ENCODE measurements at places on chromosomes 12 and 14.
A peak's percentile ranks its signal among the peaks of the same experiment; 100 is the strongest.

- no peak for DNase-seq
Measured at GRCh38 chr12:19018302-19018970, 111.1 kb upstream of the PLEKHA5 start.

DNA sequence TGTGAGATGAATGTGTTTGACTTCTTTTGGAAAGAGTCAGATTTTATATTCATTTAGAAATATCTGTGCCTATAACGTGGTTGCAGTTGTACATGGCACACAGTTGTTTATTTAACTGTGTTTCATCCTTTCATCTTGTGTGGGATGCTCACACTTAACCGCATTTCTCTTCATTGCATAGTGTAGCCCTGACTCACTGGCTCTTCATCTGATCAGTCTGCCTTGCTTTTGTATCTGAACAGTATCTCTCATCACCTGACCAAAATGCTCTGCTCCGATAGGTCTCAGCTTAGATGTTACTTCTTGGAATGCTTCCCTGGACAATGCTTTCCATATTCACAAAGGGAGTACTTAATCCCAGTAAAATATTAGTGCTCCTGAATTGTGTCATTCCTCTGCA lies 83.4 kb downstream of the PDE3A start:
- DNase-seq, result no peak

GRCh38 chr12:34033628-34034296 lies 11.5 kb downstream of the ALG10 start:
- no peak for DNase-seq

DNA sequence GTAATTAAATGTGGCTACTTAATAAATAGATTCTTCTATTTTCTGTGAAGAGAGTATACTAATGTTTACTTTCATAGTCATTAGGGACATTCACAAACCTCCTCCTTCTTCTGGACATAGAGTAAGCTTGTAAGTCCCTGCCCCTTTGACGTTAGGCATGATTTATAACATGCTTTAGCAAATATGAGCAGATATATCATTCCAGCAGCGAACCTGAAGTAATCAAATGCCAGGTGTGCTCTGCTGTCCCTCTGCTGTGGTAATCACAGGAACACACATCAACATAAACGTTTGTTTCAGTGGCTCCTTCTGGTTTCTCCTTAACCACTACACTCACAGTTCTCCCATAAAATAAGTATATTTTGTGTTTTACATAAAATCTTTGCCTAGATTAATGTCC lies 961.8 kb downstream of the FLRT2 start:
- no peak for DNase-seq

DNA sequence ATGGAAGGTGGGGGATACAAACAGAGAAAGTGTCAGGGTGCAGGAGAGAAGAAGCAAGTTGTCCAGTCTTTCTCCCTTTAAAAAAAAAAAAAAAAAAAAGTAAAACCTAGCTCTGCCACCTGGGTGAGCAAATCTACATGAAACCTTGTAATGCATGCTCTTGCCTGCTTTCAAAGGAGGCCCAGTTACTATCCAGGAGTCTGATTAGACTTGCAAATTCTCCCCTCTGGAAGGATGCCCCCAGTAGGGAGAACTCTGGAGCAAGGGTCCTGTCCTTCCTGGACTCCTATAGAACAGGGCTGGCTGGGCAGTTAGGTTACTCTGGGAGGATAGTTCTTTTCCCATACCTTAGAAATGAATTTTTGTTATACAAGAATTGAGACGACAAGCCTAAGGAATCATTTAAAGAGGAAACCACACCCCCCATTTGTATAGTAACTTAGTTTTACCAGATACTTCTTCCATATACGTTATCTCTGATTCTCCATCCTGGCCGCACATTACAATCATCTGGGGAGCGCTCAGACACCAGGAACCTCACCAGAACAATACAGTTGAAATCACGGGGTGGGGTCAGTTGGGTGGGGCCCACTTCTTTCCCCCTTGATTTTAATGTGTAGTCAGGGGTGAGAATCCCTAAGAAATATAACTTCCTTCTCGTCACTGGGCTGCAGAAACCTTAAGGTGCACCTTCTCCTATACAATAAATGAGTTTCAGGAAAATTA lies 30.5 kb downstream of the RAB35 start:
- DNase-seq, result no peak

DNA sequence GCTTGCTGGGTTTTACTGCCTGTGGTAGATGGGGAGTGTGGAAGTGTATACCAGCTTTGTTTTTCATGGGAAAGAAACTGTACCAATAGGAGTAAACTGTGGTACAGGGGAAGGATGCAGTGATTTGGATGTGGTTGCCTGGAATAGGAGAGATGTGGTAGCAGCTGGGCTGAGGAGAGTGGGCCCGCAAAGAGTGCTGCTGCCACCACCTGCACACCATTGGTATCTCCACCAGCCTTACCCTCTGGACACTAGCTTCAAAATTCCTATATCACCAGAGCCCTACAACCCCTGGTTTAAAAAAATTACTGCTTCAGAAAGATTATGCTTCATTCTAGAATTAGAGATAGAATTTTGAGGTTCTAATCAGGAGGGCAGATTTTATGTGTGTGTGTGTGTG lies 53.6 kb downstream of the AKAP6 start:
- no peak for DNase-seq

- DNase-seq, result no peak
Measured at GRCh38 chr14:94295360-94296180, 2.5 kb upstream of the SERPINA10 start.

DNA sequence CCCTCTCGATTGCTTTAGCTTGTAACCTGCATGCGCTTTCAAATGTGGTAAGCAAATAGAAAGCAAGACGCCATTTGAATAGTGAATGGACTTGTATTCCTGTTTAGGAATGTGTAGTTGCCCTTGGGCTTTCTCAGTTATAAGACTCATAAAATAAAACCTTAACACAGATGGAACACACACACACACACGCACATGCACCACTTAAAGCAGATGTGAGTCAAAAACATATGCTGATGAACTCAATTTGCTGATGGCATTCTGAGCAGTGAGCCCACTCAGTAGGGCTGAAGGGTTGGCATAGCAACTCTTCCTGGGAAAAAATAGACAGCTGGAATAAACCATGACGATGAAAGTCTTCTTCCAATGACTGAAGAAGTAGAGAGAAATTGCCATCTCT lies 360.5 kb downstream of the APAF1 start:
- DNase-seq, result no peak

DNA sequence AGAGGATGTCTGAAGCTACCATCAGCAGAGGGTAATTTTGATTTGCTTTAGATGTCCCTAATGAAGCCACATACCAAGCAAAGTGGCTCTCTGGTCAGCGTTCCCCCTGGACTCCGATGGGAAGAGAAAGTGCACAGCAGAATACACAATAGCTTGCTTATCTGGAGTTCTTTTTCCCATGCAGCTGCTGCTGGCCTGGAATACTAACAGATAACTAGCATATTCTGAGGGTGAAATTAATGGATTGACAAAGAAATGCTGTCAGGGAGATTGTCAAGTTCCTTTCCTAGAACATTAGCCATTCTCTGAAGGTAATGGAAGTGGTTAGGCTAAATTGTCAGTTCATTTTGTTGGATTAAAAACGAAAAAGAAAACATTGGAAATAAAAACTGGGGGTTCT lies 391.3 kb downstream of the FLRT2 start:
- no peak for DNase-seq

GRCh38 chr12:52836042-52836466 lies 1.9 kb upstream of the KRT79 start:
- DNase-seq, result no peak

DNA sequence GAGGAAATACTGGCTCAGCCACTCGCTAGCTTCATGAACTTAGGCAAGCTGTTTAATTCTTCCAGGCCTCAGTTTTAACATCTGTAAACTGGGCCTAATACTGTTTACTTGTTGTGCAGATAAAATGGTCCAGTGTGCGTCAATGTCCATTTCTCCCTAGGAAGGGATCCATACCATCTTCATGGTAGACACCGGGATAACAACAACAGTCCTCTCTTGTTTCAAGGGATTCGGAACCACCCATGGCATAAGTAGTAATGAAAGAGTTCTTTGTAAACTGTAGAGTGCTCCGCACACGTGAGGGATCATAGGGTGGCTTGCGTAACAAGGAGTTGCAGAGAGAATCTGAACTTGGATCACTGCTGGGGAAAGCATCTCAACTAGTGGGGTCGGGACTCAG lies 17.3 kb upstream of the CHGA start:
- DNase-seq, result no peak

GRCh38 chr12:101086490-101087135 lies 123.4 kb downstream of the SLC5A8 start:
- DNase-seq, result no peak

- no peak for DNase-seq
Measured at GRCh38 chr14:89303456-89304435, 113.3 kb downstream of the FOXN3 start.

- no peak for DNase-seq
Measured at GRCh38 chr14:22668417-22668816, 24.3 kb upstream of the OR6J1 start.

DNA sequence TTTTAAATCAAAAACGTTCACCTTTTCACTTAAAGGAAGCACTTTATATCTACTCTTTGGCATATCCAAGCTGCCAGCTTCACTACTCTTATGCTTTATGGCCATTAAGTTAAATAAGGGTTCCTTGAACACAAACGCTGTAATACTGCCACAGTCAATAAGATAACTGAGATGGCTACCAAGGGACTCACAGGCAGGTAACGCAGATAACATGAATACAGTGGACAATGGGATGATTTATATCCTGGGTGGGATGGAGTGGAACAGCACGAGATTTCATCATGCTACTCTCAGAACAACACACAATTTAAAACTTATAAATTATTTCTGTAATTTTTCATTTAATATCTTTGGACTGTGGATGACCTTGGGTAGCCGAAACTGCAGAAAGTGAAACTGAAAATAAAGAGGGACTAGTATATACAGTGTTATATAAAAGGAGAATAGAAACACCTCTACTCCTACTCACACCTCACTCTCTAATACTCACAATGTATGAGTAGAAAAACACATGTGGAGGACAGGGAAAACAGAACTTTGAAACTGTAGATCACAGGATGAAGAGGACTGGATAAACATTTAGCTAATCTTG lies 367.3 kb downstream of the C12orf50 start:
- DNase-seq, result no peak

DNA sequence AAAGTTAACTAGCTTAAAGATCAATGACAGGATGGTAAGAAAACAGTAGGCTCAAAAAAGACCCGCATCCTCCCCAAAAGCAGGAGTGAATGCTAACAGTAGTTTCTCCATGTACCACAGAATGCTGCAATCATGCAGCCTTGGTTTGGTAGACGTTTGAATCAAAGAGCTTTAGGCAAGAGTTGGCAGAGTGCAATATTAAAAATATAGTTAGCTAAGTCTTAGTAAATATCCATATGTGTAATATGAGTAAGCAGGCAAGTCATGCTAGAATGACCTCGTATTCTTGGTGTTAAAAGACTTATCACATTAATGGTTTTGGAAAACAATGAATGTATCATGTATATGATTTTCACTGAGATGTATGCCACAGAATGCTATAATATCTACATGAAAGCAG lies 18.8 kb upstream of the KLRF1 start:
- DNase-seq, result no peak

- DNase-seq, result no peak
Measured at GRCh38 chr14:94021416-94022157, 4.6 kb upstream of the OTUB2 start.

DNA sequence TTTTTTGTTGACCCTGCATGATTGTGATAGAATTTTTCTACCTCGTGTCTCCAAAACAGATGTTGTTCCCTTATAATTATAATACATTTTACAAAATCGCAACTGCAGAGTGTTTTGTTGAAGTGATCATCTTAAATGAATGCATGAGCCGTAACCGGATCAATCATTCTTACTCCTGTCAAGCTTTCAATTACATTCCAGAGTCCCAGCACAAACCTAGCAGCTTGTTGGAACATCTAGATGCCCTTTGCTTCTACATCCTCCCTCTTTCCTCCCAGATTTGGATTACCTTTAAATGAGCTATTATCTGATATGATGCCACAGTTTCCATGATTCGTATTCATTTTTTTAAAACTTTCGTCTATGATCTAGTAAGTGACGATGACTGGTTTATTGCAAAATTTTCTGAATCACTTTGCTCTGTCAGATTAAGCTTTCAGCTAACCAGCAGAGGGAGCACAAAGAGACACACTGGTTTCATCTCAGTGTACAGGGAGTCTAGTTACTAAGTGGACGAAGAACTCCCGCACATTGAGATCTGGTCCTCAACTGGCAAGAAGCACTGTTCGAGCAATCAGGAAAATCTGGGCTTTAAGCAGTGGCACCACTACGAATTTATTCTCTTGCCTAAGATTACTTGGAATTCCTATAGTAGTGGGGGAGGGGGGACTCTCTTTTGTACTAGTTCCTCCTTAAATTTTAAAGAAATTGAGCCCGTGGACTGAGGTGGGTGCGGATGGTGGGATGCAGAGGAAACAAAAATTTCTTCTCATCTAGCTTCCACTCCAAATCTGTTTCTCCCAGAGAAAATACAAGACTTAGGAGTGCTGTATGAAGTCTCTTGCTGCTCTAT lies 40.9 kb downstream of the TSHR start:
- peak; percentile 6 for DNase-seq

- no peak for DNase-seq
Measured at GRCh38 chr12:107822356-107822755, 47.9 kb downstream of the ASCL4 start.

DNA sequence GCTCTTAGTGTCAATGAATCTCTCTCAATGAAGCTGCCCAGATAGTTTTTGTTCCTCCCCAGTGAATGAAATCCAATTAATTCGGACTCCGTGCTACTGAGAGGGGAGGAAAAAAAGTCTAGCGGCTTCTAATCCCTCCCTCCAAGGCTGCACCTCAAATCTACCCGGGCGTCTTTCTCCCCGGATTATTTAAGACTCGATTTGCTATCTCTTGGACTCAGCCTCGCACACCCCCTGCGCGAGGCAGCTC lies 134 bp downstream of the DUSP6 start:
- DNase-seq, result no peak

GRCh38 chr14:71620401-71620800 lies 311.8 kb upstream of the RGS6 start:
- DNase-seq, result no peak

DNA sequence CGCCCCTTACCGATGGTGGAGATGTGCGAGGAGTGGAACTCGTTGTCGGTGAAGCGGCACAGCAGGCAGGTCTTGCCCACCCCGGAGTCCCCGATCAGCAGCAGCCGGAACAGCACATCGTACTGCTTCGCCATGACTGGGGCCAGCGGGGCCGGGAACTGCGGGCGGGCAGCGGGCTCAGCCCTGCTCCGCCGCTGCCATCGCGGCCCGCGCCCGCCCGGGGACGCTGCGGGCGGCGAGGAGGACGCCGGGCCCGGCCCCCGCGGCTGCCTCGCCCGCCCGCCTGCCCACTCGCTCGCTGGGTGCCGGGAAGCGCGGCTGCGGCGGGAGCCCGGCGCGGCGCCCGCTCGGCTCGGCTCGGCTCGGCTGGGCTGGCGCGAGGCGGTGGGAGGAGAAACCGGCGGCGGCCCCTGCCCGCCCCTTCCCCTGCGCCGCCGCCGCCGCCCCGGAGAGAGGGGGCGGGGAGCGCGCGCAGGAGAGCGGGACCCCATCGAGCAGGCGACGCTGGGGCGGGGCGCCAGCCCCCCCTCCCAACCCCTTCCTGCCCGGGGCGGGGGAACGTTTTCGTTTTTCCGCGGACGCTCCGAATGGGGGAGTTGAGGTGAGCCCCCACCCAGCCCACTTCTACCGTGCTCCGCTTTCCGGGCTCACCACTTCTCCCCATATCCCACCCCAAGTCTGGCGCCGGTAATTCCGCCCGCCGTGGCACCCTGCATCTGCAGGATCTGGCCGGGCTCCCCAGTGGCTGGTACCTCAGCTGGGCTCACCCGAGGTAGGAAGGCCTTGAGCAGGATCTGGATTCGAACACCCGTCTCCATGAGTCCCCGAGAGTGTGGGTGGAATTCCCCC lies at the start of gene RAB15:
RAB15 (minus strand) TSS at position 394 of the 849 bp plus-strand sequence; CDS start at position 134, 260 bp downstream.
- DNase-seq, result no peak

- DNase-seq, result no peak
Measured at GRCh38 chr14:33894339-33894738, 56.5 kb downstream of the EGLN3 start.
